ENCODE measurements at places on chromosomes 2 and 18.

- DNase-seq: peak; percentile 46
Measured at GRCh38 chr2:101718993-101719571, 21.6 kb downstream of the MAP4K4 start.

DNA sequence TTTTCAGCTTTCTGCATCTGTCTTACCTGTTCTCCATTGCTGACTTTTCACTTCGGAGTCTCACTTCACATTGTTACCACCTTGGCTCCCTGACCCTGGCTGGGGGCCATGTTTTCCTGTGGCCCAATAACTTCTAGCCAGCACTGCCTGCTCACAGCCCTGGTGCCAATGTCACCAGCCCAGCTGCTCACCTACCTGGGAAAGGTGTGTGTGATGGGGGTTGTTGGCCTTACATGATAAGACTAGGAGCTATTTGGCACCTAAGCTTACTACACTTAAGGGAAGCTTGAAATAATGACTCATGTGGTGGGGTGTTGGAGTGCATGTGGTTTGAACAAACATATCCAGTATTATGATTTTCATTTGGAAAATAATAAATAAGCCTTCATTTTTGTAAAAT is 37.5 kb upstream of the PGAP1 start:
- no peak for DNase-seq

DNA sequence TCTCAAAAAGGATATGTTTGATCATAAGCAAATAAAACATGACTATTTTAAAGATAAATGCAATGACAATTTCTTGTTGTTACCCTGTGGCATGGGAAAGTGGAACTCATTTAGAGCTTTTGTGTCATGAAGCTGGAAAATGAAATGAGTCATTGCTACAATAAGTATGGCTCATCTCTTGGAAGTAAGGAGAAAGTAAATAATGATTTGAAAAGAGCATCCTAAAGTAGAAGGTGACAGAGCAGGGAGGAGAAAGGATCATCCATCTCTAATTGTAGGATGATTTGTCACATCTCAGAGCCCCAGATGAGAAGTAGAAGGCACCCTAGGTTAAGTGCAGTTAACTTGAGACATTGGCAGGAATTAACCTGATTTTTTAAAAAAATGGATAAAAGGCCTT is 200.5 kb downstream of the CPS1 start:
- no peak for DNase-seq

DNA sequence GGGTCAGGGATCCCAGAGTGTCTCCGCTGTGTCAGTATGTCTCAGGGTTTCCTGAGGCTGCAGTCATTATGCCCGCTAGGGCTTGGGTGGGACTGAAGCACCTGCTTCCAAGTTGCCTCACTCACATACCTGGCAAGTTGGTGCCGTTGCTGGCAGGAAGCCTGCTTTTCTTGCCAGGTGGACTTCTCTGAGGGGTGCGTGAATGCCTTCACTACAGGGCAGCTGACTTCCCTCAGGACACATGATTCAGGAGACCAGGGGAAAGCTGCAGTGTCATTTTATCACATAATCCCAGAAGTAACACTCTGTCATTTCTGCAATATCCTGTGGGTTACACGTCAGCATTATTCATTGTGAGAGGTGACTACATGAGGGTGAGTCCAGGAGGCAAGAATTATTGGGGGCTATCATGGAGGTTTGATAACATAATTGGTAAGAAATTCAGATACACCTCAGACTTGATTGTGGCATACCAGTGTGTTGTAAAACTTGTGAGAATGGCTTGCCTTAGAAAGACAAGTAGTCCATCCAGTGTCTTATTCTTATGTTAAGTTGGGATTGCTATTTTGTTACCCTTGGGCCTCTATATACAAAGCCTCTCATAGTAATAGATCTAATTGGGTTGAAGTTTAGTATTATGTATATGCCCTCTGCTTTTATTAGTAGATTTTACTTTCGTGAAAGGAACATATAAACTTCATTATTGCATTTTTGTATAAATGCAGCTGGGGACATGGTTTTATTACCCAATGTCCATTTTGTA is 44.1 kb downstream of the NEDD4L start:
- no peak for DNase-seq

DNA sequence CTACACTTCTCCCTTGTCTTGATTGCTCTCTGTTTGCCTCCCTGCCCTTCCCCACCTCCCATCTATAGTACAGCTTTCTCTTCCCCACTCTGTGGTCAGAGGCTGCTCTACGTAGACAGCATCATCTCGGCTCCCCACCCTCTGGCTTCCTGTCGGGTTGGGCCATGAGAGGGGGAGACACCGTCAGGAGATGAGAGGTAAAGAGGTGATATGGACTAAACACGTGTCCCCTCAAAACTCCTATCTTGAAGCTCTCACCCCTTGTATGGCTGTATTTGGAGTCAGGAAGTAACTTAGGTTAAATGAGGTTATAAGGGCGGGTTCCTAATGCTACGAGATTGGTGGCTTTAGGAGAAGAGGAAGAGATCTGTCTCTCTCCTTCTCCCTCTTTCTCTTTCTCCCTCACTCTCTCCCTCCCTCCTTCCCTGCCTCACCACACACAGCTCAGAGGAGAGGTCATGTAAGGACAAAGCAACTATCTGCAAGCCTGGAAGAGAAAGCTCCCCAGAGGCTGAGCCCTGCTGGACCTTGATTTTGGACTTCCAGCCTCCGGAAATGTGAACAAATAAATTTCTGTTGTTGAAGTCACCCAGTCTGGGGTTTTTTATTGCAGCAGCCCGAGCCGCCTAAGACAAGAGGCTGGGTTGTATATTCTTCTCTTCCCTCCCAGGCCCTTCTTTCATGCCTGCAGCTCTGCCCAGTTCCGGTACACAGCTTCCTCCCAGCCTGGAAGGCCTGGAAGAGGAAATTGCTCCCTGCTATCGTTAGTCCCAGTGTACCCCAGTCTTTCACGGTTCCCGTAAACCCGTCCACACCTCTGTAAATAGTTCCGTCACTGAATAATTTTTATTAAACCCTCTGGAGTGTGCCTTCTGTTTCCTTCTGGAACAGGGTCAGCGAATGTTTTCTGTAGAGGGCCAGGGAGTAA is 138.0 kb downstream of the AKAIN1 start:
- peak; percentile 7 for DNase-seq

DNA sequence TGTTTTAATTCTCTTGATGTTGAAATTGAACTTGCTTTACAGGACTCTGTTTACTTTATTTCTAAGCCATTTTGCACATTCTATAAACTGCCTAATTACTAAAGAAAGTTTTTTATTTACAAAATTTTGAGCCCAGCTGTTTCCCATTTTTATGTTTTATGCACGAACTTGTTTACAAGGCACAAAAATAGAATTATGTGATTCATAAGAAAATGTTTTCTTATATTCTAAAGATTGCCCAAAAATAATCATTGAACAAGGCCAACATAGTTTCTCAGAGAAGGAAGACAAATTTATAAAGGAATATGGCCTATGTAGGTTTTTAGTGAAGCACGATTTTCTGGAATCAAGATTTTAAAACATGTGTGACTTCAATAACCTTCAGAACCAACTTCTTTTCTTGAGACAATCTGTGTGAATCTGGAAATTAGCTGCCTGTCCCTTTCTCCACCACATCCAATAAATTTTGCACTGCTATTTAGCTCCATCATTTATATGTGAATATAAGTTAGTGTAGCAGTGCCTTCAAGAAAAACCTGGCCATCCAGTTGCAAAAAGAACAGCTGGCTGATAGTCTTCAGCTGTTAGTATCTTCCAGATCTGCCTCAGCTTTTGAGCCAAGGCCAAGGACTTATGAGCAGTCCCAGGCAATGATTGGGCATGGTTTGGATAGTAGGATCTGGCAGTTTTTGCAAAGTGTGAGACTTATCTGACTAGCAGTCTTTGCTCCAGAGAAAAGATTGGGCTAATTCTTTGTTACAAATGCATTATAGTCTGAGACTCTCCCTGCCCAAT is 253.2 kb upstream of the COL3A1 start:
- no peak for DNase-seq

- no peak for DNase-seq
Measured at GRCh38 chr18:9436206-9436929, 38.9 kb upstream of the RALBP1 start.

- no peak for DNase-seq
Measured at GRCh38 chr2:134727385-134727784, 8.6 kb upstream of the TMEM163 start.

DNA sequence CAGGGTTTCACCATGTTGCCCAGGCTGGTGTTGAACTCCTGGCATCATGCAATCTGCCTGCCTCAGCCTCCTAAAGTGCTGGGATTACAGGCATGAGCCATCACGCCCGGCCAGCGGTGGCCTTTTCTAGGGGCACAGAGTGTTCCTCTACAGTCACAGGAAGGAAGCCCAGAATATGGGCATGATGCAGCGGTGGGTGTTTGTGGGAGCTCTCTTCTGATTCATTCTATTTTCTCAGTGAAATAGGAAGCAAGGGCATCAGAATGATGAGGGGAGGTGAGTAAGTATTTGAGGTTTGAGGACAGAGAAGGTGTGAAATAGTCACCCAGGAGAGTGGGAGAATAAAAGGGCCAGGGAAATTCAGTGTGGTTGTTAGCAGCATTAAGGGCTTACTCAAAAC is 70.3 kb upstream of the PSME4 start:
- peak; percentile 54 for DNase-seq

GRCh38 chr2:140286377-140286776 is 1506.2 kb upstream of the NXPH2 start:
- no peak for DNase-seq

Measured in stimulated activated CD4-positive, alpha-beta T cell treated with anti-CD3 and anti-CD28 coated beads, Interleukin-4, amount 100 ng/mL, for 1 hour (primary cell).